ENCODE measurements at places on chromosomes 4 and X.

DNA sequence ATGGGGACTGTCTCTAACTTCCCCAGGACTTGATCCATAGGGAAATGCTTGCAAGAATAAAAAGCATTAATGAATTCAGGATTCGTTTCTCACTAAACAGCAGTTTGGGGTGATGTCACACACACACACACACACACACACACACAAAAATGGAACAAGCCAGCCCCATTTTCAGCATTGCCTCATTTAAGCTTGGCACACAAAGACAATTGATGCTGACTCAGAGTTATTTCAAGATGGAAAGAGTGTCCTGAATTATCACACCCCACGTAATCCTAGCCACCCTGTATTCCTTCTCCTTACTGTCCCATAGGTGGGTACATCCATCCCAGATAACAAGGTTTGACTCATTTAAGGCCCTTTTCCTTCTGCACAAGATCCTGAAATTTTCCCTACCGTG lies 345.1 kb upstream of the HS3ST1 start:
- no peak for DNase-seq

DNA sequence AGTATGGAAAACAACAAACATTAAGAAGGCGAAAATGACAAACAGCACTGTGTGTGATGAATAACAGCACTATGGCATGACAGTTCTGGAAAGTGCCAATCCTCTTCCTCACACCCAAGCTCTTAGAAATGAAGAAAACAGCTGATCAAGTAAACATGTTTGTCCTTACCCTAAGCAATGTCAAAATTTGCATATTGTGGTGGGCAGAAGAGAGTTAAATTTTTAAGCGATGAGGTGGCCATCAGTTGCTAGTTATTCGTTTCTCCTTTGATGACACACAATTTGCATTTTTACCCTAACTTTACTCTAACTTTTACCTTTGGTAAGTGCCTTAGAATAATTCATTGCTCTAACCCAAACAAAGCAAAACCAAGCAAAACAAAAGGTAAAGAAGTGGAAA lies 8.8 kb downstream of the PROM1 start:
- DNase-seq: no peak

DNA sequence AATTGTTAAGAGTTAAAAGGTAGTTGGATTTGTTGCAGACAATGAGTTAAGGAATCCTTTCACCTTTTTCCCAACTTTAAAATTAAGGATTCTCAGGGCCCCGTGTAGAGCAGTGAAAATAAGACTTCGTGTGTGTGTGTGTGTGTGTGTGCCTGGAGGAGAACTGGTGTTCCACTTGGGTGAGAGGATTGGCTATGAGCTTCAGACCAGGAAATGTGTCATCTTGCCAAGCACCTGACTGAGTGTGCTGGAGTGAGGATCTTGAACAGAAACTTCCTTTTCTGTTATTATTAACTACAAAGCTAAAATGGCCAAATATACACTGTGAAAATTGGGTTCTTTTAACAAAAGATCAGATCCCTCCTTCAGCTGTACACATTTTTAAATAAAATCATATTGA lies 113.1 kb upstream of the VCX2 start:
- DNase-seq: no peak

DNA sequence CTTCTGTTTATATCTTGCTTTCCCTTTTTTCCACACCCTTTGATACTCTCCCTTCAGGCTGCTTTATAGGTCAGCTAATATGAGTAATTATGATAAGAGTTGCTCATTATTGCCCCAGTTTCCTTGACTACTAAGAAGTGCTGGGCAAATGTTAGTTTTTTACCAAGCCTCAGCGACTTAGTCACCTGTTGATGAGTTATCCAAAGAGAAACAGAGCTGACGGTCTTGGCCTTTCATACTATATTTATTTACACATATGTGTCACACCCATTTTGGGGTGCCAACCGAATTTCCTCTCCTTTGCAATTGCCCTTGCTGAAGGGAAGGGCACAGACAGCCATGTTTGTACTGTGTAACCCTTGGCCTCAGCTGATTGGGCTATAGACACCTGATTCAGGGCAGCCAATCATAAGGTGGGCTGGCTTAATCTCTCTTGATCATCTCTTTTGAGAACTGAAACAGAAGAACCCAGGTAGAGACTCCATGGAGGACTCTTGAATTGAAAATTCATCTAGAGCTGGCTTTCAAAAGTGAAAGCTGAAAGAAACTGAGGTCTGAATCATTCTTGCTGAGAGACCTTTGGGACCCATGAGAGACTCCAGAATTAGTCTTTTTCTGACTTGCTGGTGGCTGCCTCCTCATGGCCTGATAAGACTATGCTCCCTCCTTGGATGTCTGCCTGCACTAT lies 111.7 kb upstream of the RPS6KA3 start:
- no peak for DNase-seq

GRCh38 chr4:128653527-128654444 lies 155.7 kb upstream of the JADE1 start:
- DNase-seq: no peak

- DNase-seq: no peak
These were observed 143.8 kb downstream of the FANCB start for GRCh38 chrX:14729058-14729457.

DNA sequence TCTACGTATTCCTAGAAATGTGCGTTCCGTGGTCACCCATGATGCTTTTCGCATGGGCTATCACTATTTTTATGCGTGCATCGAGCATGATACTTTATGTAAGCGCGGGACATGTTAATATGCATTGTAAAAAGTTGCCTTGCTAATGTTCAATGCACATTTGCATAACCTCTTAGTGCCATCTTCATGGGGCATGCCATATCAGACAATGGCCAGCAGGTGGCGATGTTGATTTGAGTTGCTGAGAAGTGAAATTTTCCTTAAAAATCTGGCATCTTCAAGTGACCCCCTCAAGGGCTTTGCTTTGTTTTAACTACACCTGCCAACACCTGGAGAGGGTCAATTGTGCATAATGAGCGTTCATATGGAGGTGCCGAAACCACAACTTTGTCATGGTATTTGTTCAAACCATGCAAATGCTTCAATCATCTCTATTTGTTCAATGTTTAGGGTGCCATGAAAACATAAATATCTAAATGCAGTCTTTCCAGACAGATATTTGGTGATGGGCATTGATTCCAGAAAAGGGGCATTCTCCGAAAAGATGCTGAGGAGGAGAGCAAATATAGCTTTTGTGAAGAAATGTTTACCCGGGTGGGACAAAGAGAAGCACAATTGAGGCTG lies 833.9 kb upstream of the PRKX start:
- peak; percentile 20 for DNase-seq

DNA sequence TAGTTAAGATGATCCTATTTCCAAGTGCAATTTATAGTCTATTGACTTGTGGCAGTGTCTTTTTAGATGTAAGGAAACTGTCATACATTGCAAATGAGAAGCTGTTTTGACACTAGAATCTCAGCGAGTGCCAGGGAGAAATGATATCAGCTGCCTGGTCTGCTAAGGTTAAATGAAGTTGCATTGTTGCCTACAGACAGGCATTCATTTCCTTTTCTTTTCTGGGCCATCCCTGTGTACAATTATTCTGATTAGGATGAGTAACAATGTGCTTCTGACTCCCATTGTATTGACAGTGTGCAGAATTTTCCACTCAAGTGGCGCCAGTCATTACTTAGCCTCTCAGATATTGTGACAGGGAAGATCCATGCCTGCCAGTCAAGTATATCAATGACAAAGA lies 231.2 kb downstream of the GPAT3 start:
- DNase-seq: no peak

DNA sequence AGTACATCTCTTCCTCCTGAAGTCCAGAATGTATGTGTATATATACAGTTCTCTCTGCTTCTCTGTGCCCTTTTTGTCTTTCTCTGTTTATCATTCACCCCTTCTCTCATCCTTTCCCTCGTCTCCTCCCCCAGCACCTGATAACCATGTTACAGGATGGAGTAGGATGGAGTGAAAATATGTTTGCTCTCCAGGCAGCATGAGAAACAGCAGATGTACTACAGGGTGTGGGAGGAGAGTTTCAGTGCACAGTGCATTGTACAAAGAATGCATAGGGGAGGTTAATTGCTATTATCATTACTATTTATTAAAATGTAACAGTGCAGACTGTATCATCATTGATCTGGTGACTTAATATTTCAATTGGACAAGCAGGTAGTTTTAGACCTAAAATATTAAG lies 104.5 kb downstream of the MFAP3L start:
- DNase-seq: no peak

- DNase-seq: no peak
These were observed 47.5 kb downstream of the ZGRF1 start for GRCh38 chr4:112589206-112589605.

All from activated gamma-delta T cell treated with Interleukin-2 at 50 U/mL for 16 hours (primary cell).